ENCODE measurements at places on chromosomes 3 and 15. TPM values are rescaled to one million over a fixed set of nuclear protein-coding genes. Genes with fewer than 3 reads are reported as not detected.

Gene DYNLT2B
- total RNA-seq: 7.4 TPM

Gene NRROS
- total RNA-seq: 33.6 TPM

Gene VIPR1
- 70.5 TPM for total RNA-seq

Gene ABI3BP
- total RNA-seq: not detected

Gene UTS2B
- total RNA-seq: 0.34 TPM

Gene IL5RA
- total RNA-seq: 1.1 TPM

Gene C3orf22
- not detected for total RNA-seq

Gene CPNE9
- 0.16 TPM for total RNA-seq

Gene COL6A5
- not detected for total RNA-seq

Gene SLC51A
- total RNA-seq: not detected

Gene ROPN1
- total RNA-seq: not detected

Gene HYPK
- total RNA-seq: 24.8 TPM

Gene FBLN2
- total RNA-seq: not detected

Gene LYZL4
- not detected for total RNA-seq

Gene CALML4
- total RNA-seq: 14.9 TPM

Gene LTK
- not detected for total RNA-seq

Gene RAB6B
- not detected for total RNA-seq

Gene CAMK2N2
- total RNA-seq: not detected

Gene MST1
- 11.5 TPM for total RNA-seq

Gene WDR82
- total RNA-seq: 161 TPM

Gene CDCP1
- 0.22 TPM for total RNA-seq

Gene IMPG2
- total RNA-seq: 0.47 TPM

Gene CAND2
- total RNA-seq: 4.3 TPM

Gene CNTN6
- total RNA-seq: not detected

Gene FBXW12
- not detected for total RNA-seq

Gene IRAK2
- 2.3 TPM for total RNA-seq

Gene TERC
- 4.3 TPM for total RNA-seq

Gene CCR1
- total RNA-seq: 26.8 TPM

Gene PLAAT1
- total RNA-seq: not detected

Gene ADCY5
- total RNA-seq: not detected

Gene SEMA5B
- total RNA-seq: 0.19 TPM

Gene CCDC14
- 32.0 TPM for total RNA-seq

Gene ZMYND10
- 1.7 TPM for total RNA-seq

Gene ERICH6
- total RNA-seq: 0.53 TPM

Gene HAPLN3
- 144 TPM for total RNA-seq

Gene MEX3B
- total RNA-seq: 1.9 TPM

Gene RASGRP1
- 101 TPM for total RNA-seq

Gene TSPAN3
- 16.3 TPM for total RNA-seq

Gene LXN
- 13.7 TPM for total RNA-seq

Gene HTR3E
- total RNA-seq: not detected

Gene SENP2
- 47.3 TPM for total RNA-seq

Gene NOX5
- total RNA-seq: not detected

Gene SLC15A2
- total RNA-seq: 2.2 TPM

Gene NEK10
- 0.95 TPM for total RNA-seq

Gene WDR73
- total RNA-seq: 47.1 TPM

Gene PLSCR2
- 0.44 TPM for total RNA-seq

Gene CATSPER2
- total RNA-seq: 12.3 TPM
